ENCODE measurements at places on chromosomes 7 and 10.

- DNase-seq = no peak
Measured at GRCh38 chr7:99126921-99127553, 16.9 kb downstream of the SMURF1 start.

DNA sequence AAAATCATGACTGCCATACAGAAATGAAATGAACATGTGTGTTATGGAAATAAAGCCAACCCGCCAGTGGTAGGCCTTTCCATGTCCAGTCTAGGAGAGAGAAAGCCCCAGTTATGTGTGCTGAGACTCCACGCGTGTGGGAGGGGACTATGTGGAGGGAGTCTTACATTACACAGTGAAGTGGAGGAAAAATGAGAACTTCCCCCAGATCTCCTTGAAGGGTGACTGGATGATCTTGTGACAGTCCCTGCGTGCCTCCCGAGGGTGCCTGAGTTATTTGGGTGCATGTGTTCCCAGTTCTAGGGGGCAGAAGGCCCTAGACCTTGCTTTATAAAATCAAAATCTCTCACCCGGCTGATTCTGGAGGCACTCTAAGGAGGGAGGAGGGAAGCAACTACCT lies 24.2 kb downstream of the UPP1 start:
- DNase-seq = no peak

DNA sequence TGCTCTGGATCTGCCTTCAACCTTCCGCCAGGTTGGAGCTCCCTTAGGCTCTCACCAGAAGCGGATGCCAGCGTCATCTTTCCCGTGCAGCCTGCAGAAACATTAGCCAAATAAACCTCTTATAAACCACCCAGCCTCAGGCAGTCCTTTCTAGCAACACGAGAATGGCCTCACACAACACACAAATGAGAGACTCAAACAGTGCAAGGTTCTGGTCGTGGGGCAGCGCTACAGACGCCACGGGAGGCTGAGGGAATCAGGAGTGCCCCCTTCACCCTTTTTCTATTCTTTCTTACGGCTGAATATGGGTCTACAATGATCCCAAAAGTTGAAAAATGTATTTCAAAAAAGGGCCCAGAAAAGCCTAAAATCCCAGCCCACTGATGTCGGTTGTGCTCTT lies 96.4 kb downstream of the FOXL3 start:
- DNase-seq = no peak

DNA sequence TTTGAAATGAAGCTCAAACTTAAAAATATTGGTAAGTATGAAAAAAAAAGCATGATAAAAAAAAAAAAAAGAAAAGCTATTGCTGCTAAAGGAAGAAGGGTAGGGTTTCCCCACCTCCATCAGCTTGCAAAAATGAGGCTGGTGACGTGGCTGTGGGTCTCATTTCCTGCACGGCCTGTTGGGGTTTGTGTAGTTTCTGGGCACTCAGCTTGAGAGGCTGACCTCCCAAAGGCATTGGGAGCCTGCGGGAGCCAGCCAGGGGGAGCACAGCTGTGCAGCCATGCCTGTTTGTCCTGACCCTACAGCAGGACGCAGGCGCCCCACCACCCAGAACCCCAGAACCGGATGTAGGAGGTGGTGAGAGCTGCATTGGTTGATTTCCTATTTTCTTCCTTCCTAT lies 48.8 kb upstream of the CARD11 start:
- peak; percentile 30 for DNase-seq

DNA sequence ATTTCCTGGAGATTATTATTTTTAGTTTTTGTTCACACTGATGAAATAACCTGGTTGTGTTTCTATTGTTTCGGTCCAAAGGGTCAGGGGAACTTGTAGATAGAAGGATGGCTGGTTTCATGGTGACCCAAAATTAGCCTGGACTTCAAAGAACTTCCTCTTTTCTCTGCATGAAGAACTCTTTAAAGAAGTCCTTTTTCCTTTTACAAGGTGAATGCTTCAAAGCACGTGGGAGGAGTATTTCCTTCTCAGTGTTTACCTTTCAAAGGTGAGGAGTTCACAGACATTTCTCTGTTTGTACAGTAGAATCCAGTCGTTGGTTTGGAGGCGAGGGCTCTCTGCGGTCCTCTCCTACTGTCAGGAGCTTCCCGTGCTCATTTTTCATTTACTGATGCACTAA lies 561.7 kb downstream of the GATA3 start:
- DNase-seq = no peak

DNA sequence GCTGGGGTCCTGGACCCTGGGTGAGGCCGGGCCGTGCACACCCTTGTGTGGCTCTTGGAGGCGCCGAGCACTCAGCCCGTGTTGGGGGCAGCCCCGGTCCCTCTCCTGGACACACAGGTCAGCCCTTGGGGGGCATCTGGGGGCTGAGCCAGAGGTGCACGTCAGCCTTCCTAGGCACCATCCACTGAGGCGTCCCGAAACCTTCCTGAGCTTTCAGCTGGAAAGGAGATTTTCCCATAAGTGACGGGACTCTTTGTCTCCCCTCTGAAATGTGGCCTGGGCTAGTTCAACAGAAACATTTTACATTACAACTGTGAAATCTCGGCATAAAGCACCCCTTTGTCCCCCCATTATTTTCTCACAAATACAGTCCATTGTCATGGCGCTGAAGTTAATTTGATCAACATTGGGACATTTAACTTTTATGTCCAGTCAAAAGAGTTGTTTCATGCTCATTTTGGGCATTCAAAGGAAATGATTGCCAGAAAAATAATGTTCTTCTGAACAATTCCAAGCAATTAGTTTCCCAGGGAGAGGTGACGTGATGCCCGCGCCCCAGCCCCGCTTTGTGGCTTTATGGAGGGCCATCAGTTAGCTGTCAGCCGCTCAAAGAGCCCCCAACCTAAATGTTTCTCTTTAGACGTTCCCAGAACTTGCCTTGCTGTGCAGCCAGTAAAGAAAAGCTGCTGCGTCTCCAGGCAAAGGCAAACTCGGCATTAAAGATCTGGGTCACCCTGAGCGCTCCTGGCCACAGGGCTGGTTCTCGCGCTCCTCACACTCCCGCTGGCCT lies 70.8 kb downstream of the NKX6-2 start:
- no peak for DNase-seq

- DNase-seq = no peak
Measured at GRCh38 chr10:21078410-21079329, 181.6 kb upstream of the NEBL start.

GRCh38 chr10:36266923-36267322 lies 624.8 kb upstream of the FZD8 start:
- DNase-seq = no peak

- DNase-seq = no peak
Measured at GRCh38 chr10:57830877-57831560, 436.7 kb downstream of the IPMK start.

GRCh38 chr10:2963889-2964631 lies 103.3 kb upstream of the PFKP start:
- DNase-seq = no peak

GRCh38 chr10:18681366-18681765 lies 22.1 kb downstream of the ARL5B start:
- no peak for DNase-seq

All from stimulated activated CD4-positive, alpha-beta T cell treated with anti-CD3 and anti-CD28 coated beads, Interleukin-15, amount 100 ng/mL, for 1 hour (primary cell).